ENCODE measurements at places on chromosomes 16 and 17.

DNA sequence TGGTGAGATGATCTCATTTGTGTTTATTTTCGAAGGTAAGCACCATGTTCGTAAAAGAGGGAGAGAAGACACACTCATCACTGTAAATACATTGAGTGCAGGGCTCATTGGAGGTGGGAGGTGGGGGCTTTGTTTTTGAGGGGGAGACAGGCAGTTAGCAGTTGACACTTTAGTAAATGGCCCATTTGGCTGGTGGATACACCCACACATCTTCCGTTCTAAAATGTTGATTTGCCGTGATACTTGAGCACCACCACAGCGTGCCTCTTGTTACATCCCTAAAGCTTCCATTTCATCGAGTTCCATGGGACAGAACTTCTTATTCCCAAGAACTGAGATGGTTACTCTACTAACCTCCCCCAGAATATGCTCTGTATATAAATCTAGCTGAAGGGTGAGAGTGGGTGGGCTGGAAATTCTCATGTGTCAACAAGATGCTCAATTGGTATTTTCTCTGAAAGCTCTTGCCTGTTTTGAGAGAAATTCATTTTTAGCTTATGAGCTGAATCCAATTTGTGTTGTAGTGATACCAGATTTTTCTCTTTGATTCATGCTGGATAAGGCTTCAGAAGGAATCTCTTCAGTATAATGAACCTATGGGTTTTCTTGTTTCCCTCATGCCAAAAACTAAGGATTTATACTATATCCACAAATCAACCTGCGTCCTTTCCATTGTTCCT lies 314.3 kb downstream of the RBFOX1 start:
- no peak for DNase-seq

GRCh38 chr17:65785109-65785508 lies 223.7 kb upstream of the AXIN2 start:
- DNase-seq = peak; percentile 97

DNA sequence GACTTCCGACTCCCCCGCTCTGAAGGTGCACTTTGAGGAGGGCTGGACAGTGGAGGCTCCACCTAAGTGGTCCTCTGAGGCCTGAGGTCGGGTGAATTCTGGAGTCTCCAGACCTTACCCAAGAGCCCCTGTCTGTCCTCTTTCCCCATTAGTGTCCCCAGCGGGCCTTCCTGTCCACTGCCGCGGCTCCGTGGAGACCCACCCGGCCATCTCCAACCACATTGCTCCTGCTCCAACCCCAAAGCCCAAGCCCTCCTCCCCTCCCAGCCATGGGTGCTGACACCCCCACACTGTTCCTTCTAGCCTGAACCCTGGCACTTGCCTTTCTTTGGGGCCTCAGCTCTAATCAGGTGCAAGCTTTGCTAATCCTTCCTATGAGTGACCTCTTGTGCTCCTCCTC lies 283.1 kb upstream of the TNRC6C start:
- no peak for DNase-seq

GRCh38 chr17:2048805-2049204 lies 6.1 kb upstream of the HIC1 start:
- no peak for DNase-seq

GRCh38 chr16:21244518-21245215 lies 11.2 kb downstream of the ANKS4B start:
- DNase-seq = no peak

GRCh38 chr16:82761236-82761635 lies 134.5 kb downstream of the CDH13 start:
- peak; percentile 73 for DNase-seq

DNA sequence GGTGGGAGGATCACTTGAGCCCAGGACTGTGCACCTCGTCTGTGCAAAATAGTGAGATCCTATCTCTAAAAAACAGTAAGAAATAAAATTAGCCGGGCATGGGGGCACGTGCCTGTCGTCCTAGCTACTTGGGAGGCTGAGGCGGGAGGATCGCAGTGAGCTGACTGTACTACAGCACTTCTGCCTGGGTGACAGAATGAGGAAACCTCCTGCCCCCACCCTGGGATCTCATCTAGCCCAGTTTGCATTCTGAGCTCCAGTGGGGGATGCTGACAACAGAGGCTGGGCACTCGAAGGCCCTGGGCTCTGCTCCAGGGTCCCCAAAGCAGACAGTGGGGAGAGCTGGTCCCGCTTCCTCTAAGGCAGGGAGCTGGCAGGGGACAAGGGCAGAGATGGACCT lies 7.1 kb downstream of the NAGPA start:
- DNase-seq = no peak

- DNase-seq = peak; percentile 20
These were observed 700 bp downstream of the CCDC43 start for GRCh38 chr17:44688675-44689476.

DNA sequence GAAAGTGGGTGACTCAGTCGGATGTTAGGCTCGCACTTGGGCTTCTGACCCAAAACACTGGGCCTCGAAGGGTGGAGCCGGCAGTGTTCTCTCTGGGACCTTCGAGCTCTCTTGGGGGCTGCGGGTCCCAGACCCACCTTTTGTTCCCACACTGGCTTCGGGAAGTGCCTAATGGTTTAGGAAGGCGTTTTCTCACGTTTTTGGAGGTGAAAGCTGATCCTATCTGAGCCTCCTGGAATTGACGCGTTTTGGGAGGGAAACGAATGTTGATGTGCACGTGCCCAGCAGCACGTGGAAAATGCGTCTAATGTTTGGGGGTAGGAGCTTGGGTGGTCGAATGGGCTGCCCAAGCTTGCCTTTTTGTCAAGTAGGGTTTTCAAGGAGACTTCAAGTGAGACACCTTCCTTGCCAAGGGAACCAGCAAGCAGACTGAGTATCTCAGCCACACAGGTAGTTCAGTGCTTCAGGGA lies 666 bp downstream of the HGS start:
- DNase-seq = no peak

- peak; percentile 89 for DNase-seq
These were observed 1.8 kb upstream of the BCAR1 start for GRCh38 chr16:75252946-75253911.

GRCh38 chr17:27353461-27354050 lies 59.6 kb downstream of the WSB1 start:
- peak; percentile 97 for DNase-seq

DNA sequence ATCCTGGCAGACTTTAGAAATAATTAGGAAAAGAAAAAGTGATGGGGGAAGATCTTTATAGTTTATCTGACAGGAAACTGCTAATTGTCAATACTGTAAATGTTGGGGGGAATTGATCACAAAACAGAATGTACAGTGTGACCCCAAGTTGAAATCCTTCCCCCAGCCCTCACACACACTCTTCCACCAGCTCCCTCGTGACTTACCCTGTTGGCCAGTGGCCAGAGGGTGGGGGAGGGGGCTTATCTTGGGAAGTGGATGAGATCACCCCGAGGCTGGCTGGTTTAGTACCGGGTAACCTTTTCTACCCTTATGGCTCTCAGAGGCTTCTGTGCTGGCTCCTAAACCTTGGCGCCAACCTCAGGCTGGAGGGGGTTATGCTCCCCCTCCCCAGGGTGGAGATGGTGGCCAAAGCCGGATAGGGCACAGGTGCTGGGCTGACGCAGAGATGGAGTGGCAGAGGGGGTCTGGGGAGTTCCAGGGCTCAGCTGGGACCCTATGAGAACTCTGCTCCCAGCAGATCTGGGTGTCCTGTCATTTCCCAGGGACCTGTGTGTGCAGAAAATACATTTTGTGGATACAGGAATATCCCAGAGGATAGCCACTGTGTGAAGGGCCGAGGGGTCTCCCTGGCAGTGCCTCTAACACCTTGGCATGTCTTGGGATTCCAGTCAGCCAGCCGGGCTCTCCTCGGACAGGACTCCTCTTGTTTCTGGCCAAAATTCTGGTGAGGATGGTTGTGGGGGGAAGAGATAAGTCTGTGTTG lies 18.6 kb downstream of the CDH16 start:
- DNase-seq = peak; percentile 78

GRCh38 chr16:55123652-55124051 lies 193.0 kb downstream of the IRX5 start:
- DNase-seq = no peak

DNA sequence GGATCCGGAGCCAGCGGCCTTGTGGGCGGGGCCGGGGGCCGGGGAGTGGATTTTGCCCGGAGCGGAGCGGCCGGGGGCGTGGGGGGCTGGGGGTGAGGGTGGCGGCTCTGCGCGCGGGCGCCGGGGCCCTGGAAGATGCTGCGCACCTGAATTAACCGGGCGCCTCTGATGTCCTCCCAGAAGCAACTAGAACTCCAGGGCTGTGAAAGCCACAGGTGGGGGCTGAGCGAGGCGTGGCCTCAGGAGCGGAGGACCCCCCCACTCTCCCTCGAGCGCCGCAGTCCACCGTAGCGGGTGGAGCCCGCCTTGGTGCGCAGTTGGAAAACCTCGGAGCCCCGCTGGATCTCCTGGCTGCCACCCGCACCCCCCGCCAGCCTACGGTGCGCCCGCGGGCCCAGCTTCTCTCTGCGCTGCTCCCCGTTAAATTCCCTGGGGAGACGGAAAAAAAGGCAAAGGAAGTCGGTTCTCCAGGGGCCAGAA lies 549 bp downstream of the SLC26A11 start:
- no peak for DNase-seq

DNA sequence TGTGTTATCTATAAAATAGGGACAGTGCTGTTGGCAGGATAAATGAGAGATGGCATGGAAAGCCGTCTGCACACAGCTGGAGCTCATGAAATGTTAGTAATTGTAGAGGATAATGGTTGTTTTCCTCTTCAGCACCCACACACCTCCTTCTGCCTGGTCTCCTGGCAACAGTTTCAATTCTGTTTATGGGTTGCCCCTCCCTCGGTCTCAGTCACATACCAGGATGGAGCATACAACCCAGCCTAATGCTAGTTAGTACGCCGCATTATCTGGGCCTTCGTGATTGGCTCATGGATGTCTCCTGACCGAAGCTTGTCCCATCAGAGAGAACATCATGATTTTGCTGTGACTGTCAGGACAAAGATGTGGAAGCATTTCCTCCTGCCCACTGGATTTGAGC lies 126.2 kb upstream of the WSCD1 start:
- DNase-seq = no peak

DNA sequence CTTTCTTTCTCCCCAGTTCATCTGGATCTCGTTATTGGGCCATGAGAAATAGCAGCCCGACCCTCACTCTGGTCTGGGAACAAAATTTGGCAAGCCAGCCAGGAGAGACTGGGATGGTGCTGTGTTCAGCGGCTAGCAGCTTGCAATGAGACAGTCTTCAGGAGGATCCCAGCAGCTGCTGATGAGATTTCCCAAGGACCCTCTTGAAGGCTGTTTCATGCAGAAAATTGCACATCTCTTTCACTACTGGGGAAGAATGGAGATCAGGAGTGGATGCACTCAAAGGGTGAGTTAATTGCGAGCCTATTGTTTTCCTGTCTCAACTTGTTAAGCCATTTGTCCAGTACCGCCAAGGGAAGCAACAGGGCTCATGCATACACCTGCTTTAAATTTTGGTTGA lies 5.5 kb upstream of the COIL start:
- no peak for DNase-seq

DNA sequence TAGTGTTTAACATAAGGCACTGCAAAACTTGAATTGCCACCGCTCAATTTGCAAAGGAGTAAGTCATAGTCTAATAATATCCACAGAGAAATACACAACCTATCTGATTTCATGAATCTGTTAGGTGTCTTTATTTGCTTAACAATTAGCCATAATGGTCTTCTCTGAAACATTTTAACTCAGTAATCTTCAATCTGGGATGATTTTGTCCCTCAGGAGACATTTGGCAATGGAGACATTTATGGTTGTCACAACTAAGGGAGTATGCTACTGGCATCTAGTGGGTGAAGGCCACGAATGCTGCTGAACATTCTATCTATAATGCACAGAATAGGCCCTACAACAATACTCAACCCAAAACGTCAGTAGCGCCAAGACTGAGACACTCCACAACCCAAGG lies 4.3 kb downstream of the UBE2G1 start:
- peak; percentile 26 for DNase-seq

DNA sequence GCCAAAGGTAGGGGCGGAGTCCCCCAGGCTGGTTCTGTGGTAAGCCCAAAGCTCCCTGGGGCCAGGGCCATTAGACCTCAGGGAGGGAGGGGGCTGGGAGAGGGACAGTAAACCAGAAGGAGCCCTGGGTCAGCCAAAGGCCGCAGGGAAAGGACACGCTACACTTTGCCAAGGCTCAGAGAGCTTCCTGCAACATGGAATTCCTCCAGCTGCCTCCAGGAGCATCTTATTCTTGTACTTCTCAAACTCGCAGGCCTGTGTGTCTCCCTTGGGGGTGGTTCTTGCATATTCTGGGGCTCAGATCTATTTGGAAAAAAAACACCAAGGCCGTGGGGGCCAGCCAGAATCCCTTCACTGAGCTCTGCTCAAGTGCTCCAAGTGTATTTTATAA lies 25.1 kb downstream of the AKAP1 start:
- DNase-seq = no peak

DNA sequence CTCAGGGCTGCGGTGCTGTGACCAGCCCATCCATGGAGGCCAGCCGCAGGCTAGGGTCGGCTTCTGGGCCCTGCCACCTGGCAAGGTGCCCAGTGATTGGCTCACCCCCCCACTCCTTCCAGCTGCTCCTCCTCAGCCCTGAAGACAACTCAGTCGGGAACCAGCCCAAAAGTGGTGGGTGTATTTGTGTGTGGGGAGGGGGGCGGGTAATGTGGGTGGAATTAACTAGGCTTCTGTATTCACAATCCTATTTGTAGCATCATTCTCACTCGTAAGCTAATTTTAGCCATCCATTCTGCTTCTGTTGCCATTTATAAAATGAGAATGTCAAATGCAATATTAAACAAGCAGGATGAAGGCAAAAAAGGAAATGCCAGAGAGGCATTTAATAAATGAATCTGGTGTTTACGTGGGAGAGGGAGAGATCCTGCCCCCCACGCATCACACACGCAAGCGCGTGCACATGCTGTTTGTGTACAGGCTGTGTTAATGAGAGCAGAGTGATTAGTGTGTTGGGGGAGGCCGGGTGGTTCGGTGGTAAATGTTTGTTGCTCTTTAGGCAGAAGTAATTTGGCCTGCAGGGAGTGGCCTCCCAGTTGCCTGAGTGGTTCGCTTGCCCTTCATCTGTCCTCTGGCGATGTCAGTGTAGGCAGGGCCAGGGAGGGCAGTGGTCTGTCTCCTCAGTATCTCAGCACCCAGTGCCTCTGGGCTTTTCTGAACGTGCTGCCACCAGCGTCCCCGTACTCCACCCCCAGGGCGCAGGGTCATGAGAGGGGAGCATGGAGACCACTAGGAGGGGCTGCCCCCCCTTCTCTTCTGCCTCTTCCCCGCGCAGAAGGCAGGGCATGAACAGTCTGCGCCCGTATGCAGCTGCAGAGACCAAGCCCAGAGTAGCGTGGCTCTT lies 140.1 kb downstream of the CCDC182 start:
- peak; percentile 47 for DNase-seq

- peak; percentile 10 for DNase-seq
These were observed 64.4 kb upstream of the RASL10B start for GRCh38 chr17:35666967-35667532.

- no peak for DNase-seq
These were observed 66.2 kb upstream of the BRD7 start for GRCh38 chr16:50434872-50435478.

Measured in fibroblast of pulmonary artery (primary cell).